ENCODE measurements at places on chromosomes 16 and 17.

GRCh38 chr17:58640202-58640601, 51.6 kb downstream of the TEX14 start:
- no peak for DNase-seq

DNA sequence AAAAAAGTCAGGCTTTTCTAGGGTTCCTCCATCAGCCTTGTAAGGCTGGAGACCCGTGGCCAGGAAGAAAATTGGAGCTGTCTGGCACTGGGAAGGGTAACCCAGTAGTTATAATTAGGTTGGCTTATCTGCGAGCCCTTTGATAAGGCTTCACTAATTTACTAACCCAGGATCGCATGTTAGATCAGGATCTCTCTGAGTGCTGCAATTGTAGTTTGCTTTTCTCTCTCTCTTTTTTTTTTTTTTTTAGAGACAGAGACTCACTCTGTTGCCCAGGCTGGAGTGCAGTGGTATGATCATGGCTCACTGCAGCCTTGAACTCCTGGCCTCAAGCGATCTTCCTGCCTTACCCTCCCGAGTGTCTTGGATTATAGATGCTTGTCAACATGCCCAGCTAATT, 17.0 kb downstream of the ABCC1 start:
- DNase-seq, result no peak

GRCh38 chr17:17783116-17783824, 53.5 kb downstream of the SREBF1 start:
- DNase-seq, result peak; percentile 71

- DNase-seq, result no peak
Measured at GRCh38 chr16:88549671-88550245, 20.4 kb upstream of the ZC3H18 start.

DNA sequence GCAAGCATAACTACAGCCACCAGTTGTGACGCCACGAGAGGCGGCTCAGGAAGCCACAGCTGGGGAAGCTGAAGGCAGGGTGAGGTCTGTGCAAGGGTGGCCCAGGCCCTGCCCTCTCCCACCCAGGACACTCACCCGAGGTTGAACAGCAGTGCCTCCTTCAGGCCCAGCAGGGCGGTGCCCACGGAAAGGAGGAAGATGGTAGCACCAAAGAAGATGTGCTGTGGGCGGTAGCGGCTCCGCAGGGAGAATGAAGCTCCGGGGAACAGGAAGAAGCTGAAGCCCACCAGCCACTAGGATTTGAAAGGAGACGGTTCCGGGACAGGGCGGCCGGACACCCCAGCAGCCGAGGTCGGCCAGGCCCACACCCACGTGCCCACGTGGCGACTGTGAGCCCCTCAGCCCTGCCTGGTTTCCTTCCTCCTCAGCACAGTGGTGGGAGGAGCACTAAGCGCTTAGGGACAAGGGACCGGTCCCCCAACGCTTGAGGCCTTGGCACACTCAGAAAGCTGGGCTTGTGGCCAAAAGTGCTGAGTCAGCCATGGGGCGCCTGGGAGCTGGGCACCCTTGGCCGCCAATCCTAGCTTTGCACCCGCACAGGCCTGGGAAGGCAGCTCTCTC, 11.0 kb downstream of the CYB561 start:
- no peak for DNase-seq

DNA sequence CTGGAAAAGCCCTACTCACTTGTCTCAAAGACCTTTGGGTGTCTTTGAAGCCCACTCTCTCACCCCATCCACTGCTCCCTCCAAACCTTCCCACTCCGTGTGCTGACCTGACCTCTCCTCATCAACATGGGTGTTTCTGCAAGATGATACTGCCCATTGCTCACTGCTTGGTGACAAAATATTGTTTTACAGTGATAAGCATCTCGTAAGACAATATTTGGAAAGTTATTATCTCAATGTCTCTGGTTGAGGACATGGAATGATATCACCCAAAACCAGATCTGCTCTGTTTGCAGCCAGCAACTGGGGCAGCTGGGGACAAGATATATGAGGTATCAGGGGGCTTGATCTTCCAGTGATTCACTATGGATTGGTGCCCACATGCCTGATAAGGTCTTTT, 195.8 kb downstream of the SALL1 start:
- DNase-seq, result no peak

GRCh38 chr16:24883714-24884151, 38.0 kb downstream of the SLC5A11 start:
- no peak for DNase-seq

All from right forelimb (tissue), 1 donor.